ENCODE measurements at places on chromosomes 2 and 18. TPM values are rescaled to one million over a fixed set of nuclear protein-coding genes. Genes with fewer than 3 reads are reported as not detected.

Gene ACADL
- not detected for total RNA-seq

DNA sequence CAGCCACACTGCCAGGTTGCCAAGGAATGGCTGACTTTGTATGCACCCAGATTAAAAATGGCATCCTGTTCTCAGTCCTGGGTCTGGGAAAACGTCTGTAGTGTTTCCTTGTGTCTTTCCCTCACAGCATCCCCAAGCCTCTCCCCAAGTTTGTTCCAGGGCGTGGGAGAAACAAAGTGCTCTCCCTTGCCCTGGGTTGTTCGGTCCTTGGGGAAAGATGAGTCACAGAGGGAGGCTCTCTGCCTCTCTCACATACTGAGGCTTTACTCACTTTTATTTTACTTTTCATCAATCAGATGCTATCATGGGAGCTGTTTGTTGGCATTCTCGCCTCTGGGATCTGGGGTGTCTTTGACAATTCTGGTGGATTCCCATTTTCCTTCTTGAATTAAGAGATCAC lies 492.3 kb downstream of the XIRP2 start:
- DNase-seq, result no peak

- no peak for DNase-seq
These were observed 110.6 kb downstream of the NRP2 start for GRCh38 chr2:205792908-205793307.

Gene GALR1
- not detected for total RNA-seq

GRCh38 chr2:145864501-145864900 lies 1344.6 kb upstream of the ZEB2 start:
- DNase-seq, result no peak

DNA sequence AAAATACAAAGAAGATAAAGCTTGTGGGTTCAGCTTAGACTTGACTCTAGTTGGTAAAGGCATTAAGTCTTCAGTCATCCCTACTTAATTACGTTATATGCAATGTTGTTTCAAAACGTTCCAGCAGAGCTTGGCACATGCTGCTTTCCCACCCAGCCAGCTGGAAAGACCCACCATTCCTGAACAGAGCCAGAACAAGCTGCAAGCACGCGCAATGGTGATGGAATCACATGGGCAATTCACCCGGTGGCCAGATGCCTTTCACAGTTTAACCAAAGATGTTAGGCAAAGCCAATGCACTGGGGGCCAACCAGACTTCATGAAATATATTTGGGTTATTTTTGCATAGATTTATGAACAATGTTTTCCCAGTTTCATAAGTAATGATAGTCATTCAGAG lies 123.4 kb upstream of the CDH20 start:
- DNase-seq, result no peak

Gene STK17B
- 582 TPM for total RNA-seq

Gene IL36G
- total RNA-seq, result not detected

Gene RAB1A
- total RNA-seq, result 101 TPM

- DNase-seq, result no peak
These were observed 18.7 kb downstream of the ORC2 start for GRCh38 chr2:200944467-200945394.

DNA sequence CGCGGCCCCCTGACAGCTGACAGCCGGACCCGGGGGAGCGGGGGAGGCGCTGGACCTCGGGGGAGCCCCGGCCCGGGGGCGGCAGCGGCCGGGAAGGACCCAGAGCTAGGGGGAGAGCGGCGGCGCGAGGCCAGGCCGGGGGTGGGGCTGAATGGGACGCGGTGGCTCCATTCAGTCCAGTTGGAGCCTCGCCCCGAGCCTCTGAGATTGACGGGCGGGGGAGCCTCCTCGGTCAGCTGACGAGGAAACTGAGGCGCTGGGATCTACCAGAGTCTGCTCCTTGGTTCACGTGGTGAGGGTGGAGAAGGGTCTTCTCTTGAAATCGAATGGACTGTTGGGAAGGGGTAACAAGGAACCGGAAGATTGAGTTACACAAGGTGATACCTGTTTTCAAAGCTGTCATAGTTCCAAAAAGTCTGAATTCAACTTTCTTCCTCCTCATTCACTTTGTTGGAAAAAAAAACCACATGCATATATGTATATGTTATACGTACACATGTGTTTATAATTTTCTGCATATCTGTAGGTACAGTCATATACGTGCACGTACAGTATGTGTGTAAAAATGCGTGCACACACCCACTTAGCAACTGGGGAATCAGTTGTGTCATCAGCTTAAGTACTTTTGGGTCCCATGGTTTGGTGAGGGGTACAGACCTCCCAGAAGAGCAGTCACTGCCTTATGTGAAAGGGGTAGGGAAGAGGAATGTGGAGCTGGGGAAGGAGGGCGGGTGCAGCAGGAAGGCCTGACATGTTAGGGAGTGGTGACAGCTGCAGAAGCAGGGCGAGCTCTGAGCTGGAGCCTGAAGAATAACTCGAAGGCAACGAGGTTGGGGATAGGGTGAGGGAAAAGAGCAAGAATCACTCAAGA lies 628 bp downstream of the PPP1R7 start:
- no peak for DNase-seq

DNA sequence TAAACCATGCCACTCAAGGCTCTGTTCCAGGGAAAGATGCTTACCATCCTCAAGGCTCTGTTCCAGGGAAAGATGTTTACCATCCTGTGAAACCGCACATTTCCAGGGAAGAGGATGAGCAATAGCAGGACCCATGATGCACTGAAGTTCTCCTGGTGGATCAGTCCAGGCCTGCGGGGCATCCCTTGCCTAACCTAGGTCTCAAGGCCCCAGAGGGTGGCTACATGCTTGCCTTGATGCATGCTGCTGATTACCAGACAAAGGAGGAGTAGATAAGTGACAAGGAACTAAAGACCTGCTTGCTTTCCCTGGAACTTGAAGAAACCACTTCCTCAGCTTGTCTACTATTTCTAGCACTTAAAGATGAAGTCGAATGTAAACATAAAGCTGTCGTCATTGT lies 111.0 kb upstream of the LINC00305 start:
- DNase-seq, result no peak

DNA sequence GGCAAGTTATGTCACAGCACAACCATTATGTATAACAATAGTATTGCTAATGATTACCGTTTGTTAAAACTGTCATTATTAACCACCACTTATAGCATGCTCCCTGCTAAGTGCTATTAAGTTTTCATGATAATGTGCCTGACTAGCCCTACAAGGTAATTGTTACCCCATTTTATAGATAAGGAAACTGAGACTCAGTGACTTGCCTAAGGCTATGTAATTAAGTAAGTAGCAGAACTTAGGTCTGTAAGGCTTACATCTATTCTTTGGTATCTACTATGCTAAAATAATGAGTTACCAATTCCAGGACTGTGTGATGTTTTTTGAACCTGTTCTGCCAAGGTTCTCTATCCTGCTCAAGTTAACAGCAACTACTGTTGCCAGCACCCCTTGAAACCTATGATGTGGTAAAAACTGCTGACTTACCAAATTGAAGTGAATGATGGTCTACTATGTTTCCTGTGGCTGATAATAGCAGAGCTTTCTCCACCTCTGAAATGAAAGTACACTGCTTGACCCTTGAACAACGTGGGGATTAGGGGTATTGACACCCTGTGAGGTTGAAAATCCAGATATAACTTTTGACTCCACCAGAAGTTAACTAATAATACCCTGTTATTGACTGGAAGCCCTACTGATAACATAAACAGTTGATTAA lies 18.2 kb downstream of the ACVR2A start:
- no peak for DNase-seq

Gene NDC80
- total RNA-seq, result 7.1 TPM

GRCh38 chr18:42906761-42907160 lies 208.7 kb downstream of the RIT2 start:
- DNase-seq, result no peak

DNA sequence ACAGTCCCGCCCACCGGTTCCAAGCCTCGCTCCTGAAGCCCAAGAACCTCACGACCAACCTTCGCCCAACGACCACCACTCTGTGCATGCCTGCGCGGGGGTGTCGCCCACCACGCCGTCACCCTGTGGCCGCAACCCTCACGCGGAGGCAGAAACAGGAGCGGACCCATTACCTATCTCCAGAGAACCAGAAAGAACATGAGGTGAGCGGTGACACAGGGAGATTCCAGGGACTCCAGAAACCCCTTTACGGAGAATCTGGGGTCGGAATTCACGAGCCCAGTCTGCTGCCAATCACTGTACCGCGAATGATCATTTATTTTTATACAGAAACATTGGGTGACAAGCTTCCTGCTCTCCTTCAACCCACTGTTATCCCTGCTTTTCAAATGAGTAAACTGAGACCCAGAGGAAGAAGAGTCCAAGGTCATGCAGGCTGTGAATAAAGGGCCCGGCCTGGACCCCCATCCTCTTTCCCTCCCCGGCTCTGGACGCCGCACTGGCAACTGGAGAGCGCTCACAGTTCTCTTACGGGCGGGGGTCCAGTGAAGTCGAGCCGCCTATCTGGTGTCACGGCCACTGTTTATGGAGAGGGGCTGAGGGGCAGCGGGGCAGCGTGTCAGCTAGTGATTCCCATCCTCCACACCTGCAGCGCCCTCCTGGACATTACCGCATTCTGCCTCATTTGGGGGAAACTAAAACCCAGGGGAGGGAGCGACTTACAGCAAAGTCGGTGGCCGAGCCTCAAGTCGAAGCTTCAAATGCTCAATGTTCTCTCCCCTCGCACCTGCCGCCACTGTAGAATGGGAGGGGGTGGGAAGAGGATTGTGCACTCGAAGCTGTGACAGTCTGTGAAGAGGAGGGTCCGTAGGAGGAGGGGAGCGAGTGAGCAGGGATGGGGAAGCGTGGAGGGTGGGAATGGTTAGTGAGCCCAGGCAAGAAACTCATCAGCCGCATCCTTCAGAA lies 723 bp upstream of the SLC30A3 start:
- DNase-seq, result no peak

GRCh38 chr2:237075749-237076599 lies 9.7 kb upstream of the COPS8 start:
- no peak for DNase-seq

DNA sequence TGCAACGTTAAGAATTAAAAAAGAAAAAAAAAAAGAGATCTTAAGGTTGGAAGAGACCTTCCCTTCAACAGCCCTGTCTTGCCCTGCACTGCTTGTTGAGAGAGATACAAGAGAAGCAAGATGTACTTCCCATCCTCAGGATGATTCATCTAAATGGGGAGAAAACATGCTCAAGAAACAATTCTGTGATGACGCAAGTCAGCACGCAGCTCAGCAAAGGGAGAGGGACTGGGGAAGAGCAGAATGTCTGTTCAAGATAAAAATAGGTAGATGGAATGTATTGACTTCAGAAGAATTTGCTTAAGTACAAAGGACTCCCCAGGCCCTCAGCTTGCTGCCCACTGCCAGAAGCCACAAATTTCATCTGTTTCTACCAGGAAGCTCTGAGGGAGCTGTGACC lies 198.2 kb upstream of the SPRED2 start:
- DNase-seq, result no peak

DNA sequence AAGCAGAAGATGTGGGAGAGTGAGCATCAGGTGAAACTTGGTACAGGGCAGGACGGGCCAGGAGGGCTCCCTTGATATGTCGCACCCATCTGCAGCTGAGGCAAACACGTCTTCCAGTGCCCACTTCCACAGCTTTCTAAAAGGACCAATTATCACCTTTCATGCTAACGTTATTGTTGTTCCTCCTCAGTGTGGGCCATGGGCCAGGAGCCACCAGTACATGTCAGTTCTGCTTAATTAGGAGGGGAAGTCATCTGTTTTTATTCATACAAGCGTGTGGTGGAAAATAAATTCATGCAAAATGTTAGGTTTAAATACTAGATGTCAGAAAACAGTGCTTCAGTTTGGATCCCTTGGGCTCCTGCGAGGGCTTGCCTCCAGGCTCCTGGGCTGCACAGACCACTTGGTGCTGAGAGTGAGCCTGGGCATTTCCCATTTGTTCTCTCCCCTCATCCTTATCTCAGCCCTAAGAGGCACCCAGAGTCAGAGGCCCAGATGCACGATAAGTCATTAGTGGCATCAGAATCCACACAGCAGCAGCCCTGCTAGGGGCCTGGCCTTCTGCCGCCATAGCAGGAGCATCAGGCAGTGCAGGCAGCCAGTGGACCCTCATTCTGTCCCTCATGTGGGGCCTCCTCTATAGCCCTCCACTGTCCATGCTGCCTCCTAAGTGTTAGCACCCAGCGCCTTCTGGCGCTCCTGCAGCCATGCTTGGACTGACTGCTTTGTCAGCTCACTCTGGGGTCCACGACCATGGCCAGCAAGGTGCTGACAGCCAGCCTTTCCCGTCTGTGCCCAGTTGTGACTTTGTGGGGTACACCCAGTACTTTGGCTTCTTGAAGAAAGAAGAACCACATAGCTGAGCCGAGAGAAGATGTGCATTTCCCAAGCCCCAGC lies 539.8 kb upstream of the RAB6C start:
- DNase-seq, result peak; percentile 23

Gene RAB27B
- 1.2 TPM for total RNA-seq

Gene SLC35G4
- total RNA-seq, result not detected
